GOT3 (cell line): ENCODE measurements at places on chromosomes 3 and 15.

- no peak for DNase-seq
Observed at GRCh38 chr3:41932464-41932863, 29.4 kb downstream of the ULK4 start.

GRCh38 chr3:125137358-125138033 lies 75.1 kb downstream of the SLC12A8 start:
- DNase-seq: no peak

GRCh38 chr3:58296269-58296668 lies 9.8 kb upstream of the RPP14 start:
- no peak for DNase-seq

DNA sequence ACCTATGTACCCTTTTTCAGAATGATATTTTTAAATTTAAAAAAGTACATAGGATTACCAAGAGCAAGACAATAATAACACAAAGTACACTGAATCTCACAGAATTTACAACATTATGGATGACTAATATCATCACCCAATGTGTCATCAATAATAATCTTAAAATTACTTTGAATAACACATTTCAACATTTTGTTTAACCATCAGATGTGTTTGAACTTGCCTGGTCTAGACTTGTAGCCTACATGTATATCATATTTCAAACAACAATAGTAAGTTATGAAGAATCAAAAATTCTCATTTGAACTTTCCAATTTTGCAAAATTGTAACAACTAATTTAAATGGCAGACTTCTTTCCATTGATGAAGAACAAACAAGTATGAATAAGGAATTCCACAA lies 15.1 kb downstream of the LRRC3B start:
- DNase-seq: no peak

- no peak for DNase-seq
Observed at GRCh38 chr3:50339485-50340146, 1.0 kb downstream of the RASSF1 start.

- DNase-seq: no peak
Observed at GRCh38 chr3:163915280-163915679, 1163.0 kb downstream of the SI start.

DNA sequence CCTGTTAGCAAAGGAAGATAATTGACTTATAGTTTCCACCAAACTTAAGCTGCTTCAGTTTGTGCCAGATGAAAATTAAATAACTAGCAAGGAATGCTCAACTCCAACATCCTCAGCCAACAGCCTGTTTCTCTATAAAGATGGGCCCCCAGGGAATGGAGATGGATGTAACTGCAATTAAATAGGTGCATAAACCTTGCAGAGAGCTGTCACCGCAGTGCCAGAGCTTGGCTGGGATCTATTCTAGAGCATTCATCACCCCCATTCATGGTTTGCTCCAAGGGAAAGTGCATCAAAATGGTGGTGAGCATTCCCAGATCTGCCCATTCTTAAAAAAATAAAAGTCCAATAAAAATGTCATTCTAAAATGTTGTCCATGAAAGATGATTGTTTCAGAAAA lies 19.7 kb upstream of the RORA start:
- no peak for DNase-seq

- no peak for DNase-seq
Observed at GRCh38 chr3:71579935-71580406, 3.6 kb downstream of the FOXP1 start.

- no peak for DNase-seq
Observed at GRCh38 chr3:162641907-162642306, 1145.3 kb downstream of the OTOL1 start.

DNA sequence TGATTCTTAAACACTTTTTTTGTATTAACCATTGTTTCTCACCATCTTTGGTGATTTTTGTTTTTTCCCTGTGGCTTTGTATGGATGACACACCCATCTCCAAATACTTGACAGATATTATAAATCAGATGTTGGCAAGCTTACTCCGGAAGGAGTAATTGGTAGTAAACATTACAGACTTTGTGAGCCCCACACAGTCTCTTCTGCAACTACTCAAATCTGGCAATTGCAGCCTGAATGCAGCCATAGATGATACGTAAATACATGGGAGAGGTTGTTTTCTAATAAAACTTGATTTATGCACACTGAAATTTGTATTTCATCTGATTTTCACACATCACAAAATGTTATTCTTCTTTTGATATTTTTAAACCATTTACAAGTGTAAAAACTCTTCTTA lies 331.5 kb downstream of the ARPP21 start:
- DNase-seq: no peak

GRCh38 chr3:54222316-54222715 lies 100.0 kb downstream of the CACNA2D3 start:
- no peak for DNase-seq

- DNase-seq: no peak
Observed at GRCh38 chr3:197847866-197848401, 56.9 kb downstream of the LRCH3 start.

DNA sequence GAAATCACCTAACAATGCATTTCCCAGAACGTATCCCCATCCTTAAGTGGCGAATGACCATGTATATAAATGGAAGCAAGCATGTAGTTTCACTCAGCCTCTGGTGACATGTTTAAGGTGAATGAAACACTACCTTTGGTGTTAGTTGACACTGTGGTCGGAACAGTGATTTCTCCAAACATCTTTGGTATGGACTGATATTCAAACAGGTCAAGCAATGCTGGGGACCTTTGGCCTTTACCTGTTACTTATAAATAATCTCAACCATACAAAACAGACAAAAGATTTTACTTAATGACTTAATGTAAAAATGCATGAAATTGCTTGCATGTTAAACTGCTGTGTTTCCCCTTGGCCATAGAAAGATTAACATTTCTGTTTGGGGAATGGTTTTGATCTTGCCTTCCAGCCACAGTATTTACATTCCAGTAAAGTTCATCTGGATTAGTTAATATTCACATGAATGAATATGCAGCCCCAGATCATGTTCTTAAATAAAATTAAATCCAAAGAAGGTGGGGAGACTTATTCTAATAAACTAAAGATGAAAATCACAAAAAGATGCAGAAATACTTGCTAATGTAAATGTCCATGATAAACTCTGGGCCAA lies 74.4 kb upstream of the HES1 start:
- no peak for DNase-seq

GRCh38 chr15:72902245-72902918 lies 118.8 kb upstream of the ADPGK start:
- peak; percentile 63 for DNase-seq

GRCh38 chr3:20060974-20061685 lies 20.9 kb downstream of the KAT2B start:
- DNase-seq: no peak

GRCh38 chr3:190620886-190621608 lies 107.2 kb downstream of the IL1RAP start:
- DNase-seq: no peak

DNA sequence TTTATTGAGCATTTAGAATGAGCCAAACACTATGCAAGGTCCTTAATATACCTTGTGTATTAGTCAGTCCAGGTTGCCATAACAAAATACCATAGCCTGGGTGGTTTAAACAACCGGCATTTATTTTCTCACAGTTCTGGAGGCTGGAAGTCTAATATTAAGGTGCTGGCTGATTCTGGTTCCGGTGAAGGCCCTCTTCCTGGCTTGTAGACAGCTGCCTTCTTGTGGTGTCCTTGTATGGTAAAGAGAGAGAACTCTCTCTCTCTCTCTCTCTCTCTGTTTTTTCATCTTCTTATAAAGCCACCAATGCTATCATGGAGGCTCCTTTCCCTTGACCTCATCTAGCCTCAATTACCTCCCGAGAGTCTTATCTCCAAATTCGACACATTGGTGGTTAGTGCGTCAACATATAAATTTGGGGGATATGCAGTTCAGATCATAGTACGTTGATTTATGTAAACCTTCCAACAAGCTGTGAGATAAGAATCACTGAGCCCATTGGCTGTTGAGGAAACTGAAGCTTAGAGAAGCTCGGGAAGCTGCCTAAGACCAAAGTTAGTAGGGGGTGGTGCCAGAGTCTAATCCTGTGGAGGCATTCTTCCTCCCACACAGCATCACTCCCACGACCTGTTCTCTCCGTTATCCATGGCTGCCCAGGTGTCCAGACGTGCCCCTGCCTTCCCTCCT lies 298.0 kb upstream of the PROK2 start:
- DNase-seq: no peak

GRCh38 chr15:72592097-72592496 lies 62.4 kb upstream of the GOLGA6B start:
- no peak for DNase-seq

DNA sequence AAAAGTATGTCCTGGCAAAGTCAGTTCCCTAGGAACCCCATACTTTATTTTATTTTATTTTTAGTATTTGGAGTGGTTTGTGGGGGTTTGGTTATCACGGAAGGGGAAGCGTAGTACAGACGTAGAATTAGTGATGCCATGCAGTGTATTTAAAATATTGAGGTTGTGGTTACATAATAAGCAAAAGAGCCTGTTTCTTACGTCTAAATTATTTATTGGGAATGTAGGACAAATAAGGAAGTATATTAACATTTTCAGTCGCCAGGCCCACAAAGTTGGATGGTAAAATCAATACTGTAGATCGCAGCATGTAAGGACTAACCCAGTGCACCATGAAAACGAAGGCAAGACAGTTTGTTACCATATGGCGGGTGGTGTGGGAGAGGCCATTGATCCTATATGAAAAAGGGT lies 558 bp downstream of the DTWD1 start:
- no peak for DNase-seq

DNA sequence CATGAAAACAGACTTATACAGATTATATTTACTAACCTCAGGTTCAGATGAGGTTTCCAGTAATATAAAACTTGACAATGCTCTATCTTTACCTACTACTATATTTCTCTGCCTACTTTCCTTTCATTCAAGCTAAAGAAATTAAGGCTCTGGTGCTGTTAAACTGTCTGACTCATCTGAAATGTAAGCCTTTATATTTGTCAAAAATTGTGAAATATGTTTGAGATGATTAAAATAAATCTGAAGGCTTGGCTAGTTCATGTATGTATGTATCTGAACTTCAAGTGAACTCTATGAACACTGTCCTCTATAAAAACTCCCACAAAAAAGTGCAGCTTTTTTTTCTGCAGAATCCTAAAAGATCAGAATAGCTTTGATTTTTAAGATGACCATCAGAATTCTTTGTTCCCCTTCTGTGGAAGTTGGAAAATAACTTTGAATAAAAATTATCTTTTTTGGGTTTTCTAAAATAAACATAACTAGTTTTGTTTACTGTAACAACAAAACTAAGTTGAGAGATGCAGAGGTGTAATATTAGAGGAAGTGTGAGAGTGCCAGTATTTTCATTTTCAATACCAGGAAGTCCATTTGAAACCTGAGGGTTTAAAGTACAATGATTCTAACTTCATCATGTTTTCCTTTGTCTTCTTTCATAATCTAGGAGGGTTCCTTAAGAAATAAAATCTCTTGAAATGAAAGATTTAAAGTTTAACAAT lies 42.2 kb downstream of the ILDR1 start:
- DNase-seq: no peak

- no peak for DNase-seq
Observed at GRCh38 chr3:57816471-57817095, 60.5 kb downstream of the SLMAP start.

GRCh38 chr3:59717679-59718205 lies 667.9 kb upstream of the CFAP20DC start:
- DNase-seq: no peak

GRCh38 chr3:187403768-187404288 lies 35.6 kb downstream of the RTP4 start:
- peak; percentile 44 for DNase-seq

GRCh38 chr3:15646851-15647511 lies 45.4 kb downstream of the BTD start:
- DNase-seq: peak; percentile 80

DNA sequence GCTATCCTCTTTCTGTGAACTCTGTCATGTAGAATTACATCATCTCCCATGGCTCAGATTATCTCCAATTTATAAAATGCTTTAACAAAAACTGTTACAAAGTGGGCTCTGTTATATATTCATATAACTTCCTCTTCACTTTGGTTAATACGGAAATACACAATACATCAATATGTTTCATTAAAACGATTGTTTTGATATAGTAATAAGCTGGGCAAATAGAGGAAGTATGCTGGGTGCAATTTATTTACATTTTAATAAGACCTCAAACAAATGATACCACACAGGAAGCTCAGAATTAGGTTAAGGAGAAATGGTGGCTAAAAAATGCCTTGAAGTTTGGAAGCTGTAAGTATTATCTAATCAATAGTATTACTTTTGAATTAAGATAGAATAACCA lies 331.0 kb downstream of the ZBTB20 start:
- no peak for DNase-seq

- no peak for DNase-seq
Observed at GRCh38 chr15:67033012-67033411, 32.4 kb upstream of the SMAD3 start.

- no peak for DNase-seq
Observed at GRCh38 chr15:68679161-68679560, 100.4 kb downstream of the CORO2B start.

- DNase-seq: no peak
Observed at GRCh38 chr3:25775936-25776335, 7.3 kb downstream of the NGLY1 start.

GRCh38 chr3:121063628-121064027 lies 155.6 kb downstream of the STXBP5L start:
- DNase-seq: no peak

GRCh38 chr3:141542202-141542969 lies 55.6 kb downstream of the RASA2 start:
- DNase-seq: no peak

DNA sequence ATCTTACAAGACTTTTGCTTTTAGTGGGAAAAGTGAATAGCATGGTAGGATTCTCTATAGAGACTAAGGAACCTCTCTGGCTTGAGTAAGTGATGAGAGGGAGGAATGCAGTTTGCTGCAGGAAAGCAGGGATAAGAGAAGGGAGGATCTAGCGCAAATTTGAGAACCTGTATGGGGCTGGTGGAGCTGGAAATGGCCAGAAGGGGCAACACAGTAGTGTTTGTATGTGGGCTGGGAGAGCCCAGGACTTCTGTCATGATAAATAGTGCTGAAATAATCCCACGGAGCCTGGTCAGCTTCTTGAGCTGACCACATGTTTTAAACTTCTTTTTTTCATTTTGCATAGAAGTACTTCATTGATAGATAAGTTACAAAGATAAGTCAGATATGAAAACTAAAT lies 11.2 kb upstream of the SHC4 start:
- no peak for DNase-seq

DNA sequence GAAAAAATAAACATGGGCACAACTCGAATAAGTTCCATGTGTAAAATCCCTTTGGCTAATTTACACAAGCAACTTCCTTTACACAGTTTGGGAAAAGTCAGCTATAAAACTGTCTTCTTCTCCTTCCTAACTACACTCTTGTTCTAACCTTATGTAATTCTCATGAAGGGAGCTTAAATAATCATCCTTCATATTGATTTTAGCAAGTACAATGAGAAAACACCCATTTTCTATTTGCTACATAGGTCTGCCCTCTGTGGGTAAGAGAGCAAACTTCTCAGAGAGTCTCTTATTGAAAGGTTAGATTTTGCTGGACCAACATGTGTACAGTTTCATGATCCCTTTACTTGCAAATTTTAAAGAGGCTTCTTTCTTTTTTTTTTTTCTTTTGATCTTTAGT lies 398.5 kb downstream of the ROBO1 start:
- DNase-seq: no peak
